Occipital lobe (tissue), 3 donors: ENCODE measurements at places on chromosomes 2 and 18. TPM values are rescaled to one million over a fixed set of nuclear protein-coding genes. Genes with fewer than 3 reads are reported as not detected.

Gene TYW5
- total RNA-seq = 16.5 TPM

Gene TTL
- total RNA-seq = 89.4 TPM

Gene ANKRD62
- total RNA-seq = 0.16 TPM

Gene HOXD3
- total RNA-seq = not detected

Gene IL36A
- total RNA-seq = not detected

Gene MAL
- not detected for total RNA-seq

Gene CHN1
- 44.3 TPM for total RNA-seq

Gene AOX1
- 0.94 TPM for total RNA-seq

Gene SMC6
- total RNA-seq = 29.5 TPM
